Sciatic nerve (tissue), 2 donors: ENCODE measurements at places on chromosomes 5 and 9. TPM values are rescaled to one million over a fixed set of nuclear protein-coding genes. Genes with fewer than 3 reads are reported as not detected.
A peak's percentile ranks its signal among the peaks of the same experiment; 100 is the strongest.

ADRA1B gene
- total RNA-seq = 1.6 TPM

ARHGAP26 gene
- total RNA-seq = 71.6 TPM

BAAT gene
- not detected for total RNA-seq

PCDHGA6 gene
- total RNA-seq = 10.3 TPM

APC gene
- total RNA-seq = 62.3 TPM

GDF9 gene
- 0.40 TPM for total RNA-seq

TLX3 gene
- total RNA-seq = not detected

DNA sequence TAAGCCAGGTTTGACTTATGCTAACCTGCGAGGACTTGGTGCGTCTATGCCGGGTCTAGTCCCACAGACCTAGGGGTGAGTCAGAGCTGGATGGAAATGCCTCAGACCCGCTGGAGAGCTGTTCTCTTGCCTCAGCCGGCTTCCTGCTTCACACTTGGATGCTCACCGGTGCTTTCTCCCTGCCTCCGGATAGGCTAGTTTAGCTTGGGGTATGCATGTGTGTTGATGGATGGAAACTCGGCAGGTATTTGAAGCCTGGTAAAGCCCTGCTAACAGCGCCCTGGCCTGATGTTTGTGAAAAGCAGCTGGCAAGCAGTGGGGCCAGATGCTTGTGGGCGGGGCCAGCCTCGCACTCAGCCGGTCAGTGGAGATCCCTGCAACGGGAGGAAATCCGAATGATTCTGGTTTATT lies 29.3 kb downstream of the PRRC2B start:
- DNase-seq = peak; percentile 77

GRCh38 chr9:89601856-89602562 lies 2.8 kb upstream of the GADD45G start:
- DNase-seq = peak; percentile 40

DNA sequence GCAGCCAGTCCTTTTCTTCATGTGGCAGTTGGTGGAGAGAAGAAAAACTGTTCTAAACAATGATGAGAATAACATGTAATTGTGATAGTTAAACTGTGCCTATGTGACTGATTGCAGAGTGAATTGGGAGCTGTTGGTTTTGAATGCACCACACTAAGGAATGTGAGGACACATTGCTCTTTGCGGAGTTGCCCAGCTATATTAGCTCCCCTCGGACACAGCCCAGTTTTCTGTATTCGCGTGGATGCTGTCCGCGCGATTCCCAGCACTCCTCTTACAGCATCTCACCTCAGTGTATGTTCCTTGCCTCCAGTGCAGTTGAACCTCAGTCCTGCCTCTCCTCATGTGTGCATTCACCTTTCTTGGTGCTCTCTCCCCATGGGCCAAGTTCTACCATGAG lies 32.2 kb downstream of the TGFBI start:
- DNase-seq = no peak

DNA sequence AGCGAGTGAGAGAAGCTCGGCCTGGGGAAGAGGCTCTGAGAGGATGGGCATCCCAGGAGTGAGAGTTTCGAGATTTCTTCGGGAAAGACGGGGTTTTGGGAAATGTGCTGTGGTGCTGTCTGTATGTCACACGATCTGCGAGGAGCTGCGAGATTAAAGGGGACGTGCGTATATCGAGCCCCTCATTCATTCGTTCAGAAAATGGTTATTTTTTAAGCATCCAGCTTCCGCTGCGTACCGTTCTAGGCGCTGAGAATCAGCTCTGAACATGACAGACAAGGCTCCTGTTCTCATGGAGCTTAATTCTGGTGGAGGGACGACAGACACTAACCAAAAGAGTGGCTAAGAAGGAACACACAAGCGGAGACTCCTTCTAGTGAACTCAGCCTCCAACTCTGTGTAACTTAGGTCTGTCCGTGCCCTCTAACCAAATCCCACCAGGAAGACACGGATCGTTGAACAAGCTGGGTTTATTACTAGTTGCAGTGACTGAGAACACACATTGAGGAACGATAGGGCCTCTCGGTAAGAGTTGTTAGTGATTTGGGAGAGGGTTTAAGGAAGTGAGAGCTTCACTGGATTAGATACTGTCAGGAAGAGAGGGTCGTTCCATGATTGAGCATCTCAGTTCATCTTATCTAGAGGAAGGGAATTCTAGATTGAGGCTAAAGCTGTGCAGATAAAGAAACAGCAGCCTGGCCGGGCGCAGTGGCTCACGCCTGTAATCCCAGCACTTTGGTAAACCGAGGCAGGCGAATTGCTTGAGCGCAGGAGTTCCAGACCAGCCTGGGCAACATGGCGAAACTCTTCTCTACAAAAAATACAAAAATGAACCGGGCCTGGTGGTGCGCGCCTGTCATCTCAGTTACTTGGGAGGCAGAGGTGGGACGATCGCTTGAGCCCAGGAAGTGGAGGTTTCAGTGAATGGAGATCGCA lies 1.0 kb upstream of the FBXW11 start:
- DNase-seq = no peak
